ENCODE measurements at places on chromosomes 3 and 15.

GRCh38 chr3:194194051-194194756, 58.3 kb downstream of the HES1 start:
- no peak for DNase-seq

DNA sequence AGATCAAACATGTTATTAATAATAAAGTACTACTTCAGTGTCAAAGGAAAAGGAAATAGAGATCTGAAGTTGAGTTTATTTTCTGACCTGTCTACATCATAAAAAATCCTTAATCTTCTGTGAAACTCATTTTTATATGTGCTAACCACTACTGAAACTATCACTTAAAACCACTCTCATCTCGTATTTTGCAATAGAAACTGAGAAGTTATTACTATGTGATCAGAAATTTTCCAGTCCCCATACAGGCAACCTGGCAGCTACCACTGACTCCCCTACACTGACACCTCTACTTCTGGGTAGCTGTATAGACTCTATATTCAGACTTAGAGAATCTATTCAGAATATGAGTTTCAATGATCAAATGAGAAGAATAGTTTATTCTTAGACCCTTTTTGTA, 8.3 kb downstream of the HDGFL3 start:
- no peak for DNase-seq

GRCh38 chr15:79930516-79930915, 33.7 kb upstream of the MTHFS start:
- no peak for DNase-seq

- DNase-seq, result no peak
Measured at GRCh38 chr3:173109143-173109542, 31.9 kb downstream of the SPATA16 start.

DNA sequence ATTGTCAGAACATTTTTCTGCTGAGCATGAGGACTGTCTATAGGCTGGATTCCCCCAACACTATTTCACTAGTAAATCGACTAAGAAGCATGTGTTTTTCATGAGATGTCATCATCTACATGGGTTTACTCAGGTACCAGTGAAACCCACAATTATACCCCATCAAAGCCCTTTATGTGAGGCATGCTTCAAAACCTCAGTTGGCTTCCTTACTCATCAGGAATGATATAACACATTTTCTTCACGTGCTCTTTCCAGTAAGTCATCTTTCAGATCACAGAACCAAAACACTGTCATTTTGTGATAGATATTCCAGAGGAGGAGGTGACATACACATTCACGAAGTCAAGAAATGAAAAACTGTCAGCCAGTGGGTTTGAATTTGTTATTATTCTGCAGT, 116.5 kb downstream of the ANO10 start:
- no peak for DNase-seq

DNA sequence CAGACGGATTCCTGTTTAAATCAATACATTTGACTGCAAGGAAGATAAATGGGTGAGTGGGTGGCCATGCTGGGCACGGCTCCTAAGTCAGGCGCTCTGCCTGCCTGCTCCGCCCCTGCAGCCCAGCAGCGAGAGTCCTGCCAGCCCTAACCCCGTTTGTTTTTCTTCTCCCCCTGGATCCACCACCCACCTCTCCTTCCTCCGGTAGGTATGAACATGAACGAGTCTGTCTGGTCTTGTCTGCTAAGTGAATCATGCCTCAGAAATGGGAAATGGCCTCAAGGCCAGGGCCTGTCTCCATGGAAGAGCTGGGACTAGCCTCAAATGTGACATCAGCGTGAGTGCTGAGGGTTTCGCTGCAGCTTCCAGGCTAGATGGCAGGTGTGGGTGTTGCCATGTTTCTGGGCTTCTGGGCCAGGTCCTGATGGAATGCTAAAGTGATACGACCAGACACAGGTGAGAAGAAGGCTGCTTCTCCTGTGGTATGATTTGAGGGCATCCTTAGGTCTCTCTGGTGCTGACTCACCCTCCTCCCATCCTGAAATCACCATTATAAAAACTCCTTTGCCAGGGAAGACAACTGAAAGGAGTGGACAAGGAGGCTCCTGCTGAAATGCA, 5.6 kb upstream of the FEM1B start:
- DNase-seq, result no peak

DNA sequence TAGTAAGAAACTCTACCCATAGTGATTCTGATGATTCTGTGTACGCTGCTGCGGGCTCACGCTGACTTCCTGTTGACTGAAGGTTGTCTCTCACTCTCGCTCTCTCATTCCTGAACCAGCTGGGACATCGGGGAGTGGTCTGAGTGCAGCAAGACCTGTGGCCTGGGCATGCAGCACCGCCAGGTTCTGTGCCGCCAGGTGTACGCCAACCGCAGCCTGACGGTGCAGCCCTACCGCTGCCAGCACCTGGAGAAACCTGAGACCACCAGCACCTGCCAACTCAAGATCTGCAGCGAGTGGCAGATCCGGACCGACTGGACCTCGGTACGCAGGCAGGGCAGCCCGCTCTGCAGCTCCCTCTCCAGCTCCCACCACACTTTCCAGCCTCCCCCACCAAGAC, 63.6 kb upstream of the NR2E3 start:
- no peak for DNase-seq

GRCh38 chr3:16183601-16184270, 9.3 kb downstream of the GALNT15 start:
- no peak for DNase-seq

DNA sequence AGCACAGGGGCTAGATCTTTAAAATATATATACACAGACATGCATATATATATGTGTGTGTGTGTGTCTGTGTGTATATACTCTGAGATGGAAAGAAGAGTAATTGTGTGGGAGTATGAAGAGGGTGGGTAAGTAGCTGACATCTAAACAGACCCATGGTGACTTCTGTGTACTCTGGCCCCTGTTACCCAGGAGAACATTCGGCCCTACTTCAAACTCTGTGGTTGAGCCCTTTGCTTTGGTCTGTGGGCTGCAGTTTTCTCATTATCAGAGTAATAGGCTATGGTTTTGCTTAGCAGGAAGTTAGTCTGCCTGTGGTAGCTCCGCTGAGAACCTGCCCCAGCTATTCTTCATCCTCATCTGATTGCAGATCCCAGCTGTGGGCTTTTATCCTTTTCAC, 141.4 kb downstream of the RBPMS2 start:
- DNase-seq, result no peak

- no peak for DNase-seq
Measured at GRCh38 chr3:25397150-25397549, 30.9 kb upstream of the RARB start.

DNA sequence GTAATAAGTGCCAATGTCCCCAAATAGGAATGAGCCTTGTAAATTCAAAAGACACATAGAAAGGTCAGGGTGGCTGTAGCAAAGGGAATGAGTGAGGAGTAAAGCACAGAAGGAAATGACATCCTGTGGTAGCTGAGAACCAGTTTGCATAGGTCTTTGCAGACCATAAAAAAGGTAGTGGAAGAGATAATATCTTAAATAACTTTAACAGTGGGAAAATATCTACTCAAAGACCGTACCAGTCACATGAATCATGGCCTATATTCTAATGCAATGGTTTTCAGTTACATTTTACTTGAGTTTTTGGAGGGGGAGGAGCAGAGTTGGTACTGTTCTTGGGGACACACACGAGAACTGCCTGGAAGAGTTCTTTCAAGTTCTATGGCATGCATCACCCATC, 297.3 kb upstream of the ADAMTS9 start:
- no peak for DNase-seq

GRCh38 chr3:156910022-156910421, 83.9 kb downstream of the LEKR1 start:
- DNase-seq, result no peak

DNA sequence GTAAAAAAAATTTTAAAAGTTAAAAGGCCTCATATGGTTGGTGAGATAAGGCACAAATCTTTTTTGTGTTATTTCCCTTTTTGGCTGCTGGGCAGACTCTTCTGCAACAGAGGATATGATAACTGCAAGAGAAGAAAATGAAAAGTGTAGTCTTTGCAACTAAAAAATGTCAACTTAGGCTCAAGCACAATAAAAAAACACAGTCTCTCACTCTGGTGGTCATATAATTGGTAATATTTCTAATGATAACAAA, 15.4 kb downstream of the COMMD2 start:
- no peak for DNase-seq

DNA sequence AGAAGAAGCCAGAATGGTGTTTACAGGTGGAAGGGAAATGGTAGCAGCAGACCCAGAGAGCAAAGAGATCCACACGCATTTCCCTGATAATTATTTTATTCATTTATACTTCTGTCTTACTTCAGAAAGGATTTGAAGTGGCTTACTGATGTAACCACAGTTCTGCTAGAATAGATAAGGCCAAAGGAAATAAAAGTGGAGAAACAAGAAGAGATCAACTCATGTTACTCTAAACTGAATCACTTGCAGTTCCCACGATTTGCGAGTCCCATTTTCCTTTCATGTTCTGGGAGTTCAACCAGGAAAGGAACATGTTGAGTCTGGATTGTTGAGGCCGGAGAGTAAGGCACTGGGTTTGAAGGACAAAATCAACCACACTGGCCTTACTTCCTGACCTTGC, 151.8 kb downstream of the MYRIP start:
- no peak for DNase-seq

DNA sequence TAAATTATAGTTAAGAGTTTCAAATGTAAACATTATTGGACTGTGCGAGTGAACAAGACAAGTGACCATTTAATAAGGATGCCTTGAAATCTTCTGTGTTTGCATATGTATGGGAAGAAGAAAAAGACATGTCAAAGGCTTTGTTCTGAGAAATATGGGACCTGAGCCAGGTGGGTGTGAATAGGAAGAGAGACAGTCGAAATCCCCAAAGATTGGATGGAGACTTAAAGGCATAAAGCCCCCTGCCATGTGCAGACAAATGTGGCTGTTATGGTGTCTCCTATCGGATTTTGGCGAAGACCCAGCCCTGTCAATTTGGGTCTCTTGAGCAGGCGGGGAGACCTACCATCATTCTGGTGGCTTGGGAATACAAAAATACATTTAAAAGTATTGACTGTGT, 16.9 kb downstream of the FXR1 start:
- no peak for DNase-seq

GRCh38 chr15:65870889-65871533, 1.7 kb downstream of the RAB11A start:
- no peak for DNase-seq

DNA sequence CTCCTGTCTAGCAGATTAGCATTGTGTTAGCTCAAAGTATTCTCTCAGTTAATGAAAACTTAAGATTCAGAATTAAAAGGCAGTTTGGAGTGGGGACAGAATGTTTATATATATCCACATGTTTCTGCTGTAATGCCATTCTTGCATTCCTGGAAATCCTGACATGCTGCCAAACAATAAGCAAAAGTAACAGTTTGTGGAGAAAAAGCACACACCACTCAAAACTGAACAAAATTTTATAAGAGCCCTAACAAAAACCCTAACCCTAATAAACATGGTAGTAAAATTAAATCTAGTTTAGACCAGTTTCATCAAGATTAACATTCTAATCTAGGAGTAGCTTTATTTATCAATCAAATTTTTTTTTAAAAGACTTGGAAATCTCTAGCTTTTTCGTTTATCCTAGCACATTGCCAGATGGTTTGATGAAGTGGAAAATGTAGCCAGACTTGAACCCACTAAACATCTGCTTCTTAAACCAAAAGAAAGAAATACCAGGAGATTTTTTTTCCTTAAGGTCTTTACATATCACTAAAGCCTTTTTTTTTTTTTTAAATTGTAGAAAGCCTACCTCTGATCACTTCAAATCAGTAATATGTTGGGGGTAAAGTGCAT, 3.7 kb downstream of the TCAIM start:
- DNase-seq, result no peak

DNA sequence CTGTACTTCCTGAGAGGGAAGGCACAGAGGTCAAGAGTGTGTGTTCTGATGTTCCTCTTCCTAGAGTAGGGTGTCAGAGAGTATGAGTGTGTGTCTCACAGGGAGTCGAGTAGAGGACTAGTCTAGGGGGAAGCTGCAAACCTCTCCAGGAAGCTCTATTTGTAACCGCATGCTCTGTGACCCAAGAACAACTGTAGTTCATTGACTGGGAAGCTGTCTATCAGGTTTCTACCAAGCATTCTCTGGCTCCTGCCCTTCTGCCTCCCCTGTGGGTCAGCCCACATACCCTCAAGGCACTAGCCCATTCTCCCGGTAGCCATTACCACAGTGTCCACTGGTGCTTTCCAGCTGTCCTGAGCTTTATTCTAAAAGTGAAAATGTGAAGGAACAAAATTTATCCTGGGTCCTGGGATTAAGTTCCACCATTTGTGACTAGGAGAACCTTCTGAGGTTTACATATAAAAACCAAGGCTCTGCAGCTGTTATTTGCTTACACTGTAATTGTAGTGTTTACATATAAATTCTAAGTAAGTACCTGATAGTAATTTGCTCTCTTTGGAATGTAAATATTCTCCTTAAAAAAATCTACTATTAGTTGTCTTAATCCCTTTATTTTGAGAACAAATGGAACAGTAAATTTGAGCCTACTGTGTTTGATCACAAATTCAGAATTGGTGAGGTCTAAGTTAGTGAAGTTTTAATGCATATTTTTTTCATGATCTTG, 40.7 kb downstream of the MYRIP start:
- DNase-seq, result no peak

GRCh38 chr3:127536830-127537812, 53.4 kb downstream of the TPRA1 start:
- DNase-seq, result no peak

GRCh38 chr3:189458528-189458927, 172.7 kb upstream of the TP63 start:
- no peak for DNase-seq

- DNase-seq, result no peak
Measured at GRCh38 chr3:72080095-72080494, 295.1 kb upstream of the PROK2 start.

- DNase-seq, result peak; percentile 25
Measured at GRCh38 chr3:188749010-188749617, 422.7 kb upstream of the TPRG1 start.

DNA sequence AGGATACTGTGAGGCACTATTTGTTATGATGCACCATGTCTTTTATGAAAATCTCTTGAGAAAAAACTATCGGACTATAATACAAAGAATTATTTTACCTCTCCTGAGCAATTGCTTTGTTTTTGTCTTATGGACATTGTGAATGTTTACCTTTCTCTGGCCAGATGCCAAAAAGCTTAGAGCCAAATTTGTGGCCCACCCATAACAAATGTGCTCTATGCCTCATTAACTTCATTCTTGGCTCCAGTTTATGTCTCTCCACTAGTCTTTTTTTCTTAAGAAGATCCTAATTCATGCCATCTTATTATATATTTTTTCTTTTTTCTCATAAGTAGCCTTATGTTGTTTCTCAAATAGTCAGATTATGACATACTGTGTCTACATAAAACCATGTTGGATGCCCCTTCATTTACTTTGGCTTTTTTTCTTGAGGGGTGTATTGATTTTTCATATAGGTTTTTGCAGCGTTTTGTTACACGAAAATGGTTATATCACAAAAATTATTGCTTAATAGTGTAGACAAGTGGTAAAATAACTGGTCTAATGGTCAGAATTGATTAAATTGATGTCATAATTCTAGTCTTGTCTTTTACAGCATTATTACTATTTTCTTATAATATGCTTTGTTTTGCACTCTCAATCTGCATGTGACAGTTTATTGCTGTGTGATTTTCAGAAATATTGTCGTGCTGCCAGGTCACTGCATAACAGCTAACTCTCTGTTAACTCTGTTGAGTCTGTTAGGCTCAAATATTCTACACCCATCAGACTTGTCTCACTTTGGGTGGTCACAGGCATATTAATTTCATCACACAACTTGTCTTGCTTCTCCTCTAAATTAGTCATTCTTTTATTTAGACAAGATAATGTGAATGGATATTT, 18.2 kb downstream of the SENP8 start:
- DNase-seq, result no peak

- DNase-seq, result no peak
Measured at GRCh38 chr3:1987980-1988379, 110.7 kb upstream of the CNTN4 start.

- no peak for DNase-seq
Measured at GRCh38 chr3:138364356-138365252, 16.2 kb downstream of the MRAS start.
